ENCODE measurements at places on chromosomes 6 and 20.
A peak's percentile ranks its signal among the peaks of the same experiment; 100 is the strongest.

- no peak for DNase-seq
Measured at GRCh38 chr20:41505184-41505583, 113.0 kb downstream of the CHD6 start.

DNA sequence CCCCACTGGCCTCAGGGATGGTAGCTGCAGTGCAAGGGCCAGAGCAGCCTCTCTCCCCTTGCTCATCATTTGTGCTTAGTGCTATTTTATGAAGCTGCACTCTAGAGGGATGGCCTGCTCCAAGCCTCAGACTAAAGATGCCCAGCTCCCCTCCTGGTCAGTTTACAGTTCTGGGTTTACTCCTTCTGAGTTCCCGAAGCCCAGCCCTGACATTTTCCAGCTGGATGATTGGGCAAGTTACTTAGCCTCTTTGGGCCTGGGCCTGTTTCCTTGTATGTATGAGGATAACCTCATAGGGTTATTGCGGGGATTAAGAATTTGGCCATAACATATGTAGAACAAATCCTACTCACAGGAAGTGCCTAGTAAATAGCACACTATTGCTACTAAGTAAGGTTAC lies 31.8 kb upstream of the EMILIN3 start:
- no peak for DNase-seq

DNA sequence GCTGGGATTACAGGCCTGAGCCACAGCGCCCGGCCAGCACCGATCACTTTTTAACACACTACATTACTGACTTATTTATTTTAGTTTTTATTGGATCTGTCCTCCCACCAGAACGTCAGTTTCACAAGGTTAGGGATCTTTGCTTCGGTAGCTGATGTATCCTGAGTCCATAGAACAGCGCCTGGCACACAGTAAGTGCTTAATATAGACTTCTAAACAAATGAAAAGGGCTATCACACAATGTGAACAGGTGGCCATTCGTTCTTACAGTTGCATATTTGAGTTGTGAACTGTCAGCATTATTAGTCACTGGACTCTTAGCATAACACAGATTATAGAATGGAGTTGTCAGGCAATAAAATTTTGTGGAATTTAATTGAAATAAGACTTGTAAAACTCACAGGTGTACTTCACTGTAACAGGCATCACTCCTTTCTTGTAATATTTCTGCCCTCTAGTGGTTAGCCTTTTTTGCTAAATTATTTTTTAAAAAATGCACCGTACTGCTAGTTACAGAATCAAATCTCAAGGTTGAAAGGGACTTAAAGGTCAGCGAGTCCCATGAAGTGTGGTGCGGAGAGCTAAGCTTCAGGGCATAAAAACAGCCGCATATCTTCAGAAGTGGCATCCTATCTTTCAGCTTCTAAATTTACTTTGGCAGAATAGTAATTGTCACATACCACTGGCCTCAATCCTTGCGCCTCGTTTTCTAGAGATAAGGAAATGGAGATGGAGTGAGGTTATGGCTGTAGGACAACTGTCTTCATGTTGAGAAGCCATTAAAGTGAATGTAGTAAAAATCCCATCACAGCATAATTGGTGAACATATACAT lies 3.4 kb upstream of the TBC1D7 start:
- DNase-seq = no peak

- no peak for DNase-seq
Measured at GRCh38 chr20:58647796-58648501, 3.1 kb upstream of the STX16 start.

DNA sequence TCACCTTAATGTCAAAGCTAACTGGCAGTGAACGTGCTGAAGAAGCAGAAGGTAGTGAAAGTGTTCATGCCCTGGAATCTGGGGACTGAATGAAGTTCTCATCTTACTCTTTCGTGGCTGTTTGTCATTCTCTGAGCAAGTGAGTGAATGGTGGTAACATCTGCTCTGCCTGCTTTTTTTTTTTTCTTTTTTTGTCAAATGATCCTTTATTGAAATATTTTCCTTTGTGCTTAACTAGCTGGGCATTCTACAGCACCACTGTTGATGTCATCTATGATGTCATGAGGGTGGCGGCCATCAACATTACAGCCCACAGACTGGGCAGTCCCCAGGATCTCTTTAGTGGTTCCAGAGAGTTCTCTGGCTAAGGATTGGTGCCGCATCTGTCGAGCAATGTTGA lies 65.2 kb downstream of the RIN2 start:
- no peak for DNase-seq

- DNase-seq = no peak
Measured at GRCh38 chr20:31555203-31555775, 41.0 kb downstream of the HM13 start.

GRCh38 chr20:41702647-41703046 lies 84.5 kb upstream of the CHD6 start:
- no peak for DNase-seq

DNA sequence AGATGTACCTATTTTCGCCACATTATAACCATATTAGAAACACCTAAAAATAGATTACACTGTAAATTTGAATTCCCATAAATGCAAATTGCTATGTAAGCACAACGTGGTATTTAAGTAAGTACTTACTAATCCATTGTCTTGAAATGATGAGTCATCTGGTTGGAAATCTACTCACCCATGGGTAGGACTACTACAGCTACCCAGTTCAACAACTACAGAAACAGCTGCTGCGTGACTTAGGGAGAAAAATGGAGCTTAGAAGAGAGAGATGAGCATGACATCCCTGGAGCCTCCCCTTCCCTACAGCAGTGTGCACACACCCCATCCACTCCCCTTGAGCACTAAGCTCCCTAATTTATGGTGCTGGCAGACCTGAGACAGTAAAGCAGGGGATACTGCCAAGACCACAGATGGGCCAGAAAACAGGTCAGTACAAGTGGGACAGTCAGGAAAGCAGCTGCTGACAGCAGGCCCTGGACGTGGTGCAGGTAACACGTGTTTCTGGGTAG lies 26.9 kb downstream of the RRAGD start:
- no peak for DNase-seq

- DNase-seq = no peak
Measured at GRCh38 chr20:19867940-19868371, 109.9 kb downstream of the RIN2 start.

DNA sequence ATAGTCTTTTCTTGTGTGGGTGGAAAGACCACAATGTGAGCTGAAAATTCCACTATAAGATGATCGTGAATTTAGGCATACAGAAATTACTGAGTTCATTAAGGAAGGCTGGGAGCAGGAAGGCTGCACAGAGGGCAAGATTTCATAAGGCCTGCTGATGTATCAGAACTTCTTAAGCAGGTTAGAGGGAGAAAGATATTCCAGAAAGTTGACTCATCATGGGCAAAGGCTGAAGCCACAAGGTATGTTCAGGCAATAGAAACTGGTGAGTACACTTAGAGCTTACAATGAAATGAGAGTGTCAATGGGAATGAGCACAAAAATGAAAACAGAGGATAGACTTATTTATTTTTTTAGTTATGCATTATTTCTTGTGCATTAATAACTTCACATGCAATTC lies 618.6 kb downstream of the CBLN4 start:
- no peak for DNase-seq

GRCh38 chr6:7108196-7108963 lies 619 bp downstream of the RREB1 start:
- peak; percentile 48 for DNase-seq

DNA sequence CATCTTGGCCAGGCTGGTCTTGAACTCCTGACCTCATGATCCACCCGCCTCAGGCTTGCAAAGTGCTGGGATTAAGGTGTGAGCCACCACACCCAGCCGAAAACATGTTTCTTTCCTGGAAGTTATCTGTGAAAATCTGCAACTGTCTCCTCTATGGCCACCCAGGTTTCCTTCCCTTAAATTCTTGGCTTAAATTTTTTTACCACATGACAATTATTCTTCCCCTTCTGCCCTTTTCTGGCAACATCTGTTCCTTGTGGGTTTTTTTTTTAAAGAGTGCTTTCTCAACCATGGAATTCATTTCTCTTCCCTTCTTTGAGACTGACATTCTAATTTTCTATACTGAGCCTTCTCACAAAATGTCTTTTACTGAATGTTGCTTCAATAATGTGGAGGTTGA lies 59.6 kb downstream of the DOK5 start:
- no peak for DNase-seq

All from T-helper 2 cell treated with Interferon-gamma antibody and Interleukin-4, amounts not matched to agents 5 μg/mL and 100 μg/mL, for 36 hours (primary cell).